Fibroblast of skin of left biceps (primary cell): ENCODE measurements at places on chromosomes 16 and 17.
A peak's percentile ranks its signal among the peaks of the same experiment; 100 is the strongest.

GRCh38 chr17:16215273-16215964, at the start of gene NCOR1:
TSS of gene NCOR1 (minus strand) at chr17:16215534. CDS start at chr17:16194569, 20,965 bp downstream.
- DNase-seq: peak; percentile 82

DNA sequence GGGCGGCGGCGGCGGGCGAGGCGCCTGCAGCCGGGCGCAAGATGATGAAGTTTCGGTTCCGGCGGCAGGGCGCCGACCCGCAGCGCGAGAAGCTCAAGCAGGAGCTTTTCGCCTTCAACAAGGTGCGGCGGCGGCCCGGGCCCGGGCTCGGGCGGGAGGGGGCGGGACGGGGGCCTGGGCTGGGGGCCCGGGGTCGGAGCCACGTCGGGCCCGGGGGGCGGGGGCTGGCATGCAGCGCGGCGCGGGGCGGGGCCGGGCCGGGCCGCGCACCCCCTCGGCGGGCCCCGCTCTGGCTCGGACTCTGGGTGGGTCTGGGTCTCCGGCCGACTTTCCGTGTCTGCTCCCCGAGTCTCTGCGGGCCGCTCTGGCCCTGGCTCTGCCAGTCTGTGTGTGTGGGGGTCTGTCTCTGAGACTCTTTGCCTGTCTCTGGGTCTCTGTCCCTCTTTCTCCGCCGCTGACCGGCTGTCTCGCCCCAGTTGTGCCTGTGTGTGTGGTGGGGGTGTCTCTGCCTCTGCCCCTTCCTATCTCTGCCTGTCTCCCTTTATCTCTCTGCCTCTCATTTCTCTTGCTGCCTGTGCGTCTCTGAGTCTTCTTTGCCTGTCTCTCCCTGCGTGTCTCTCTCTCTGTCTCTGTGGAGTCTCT, 328 bp downstream of the LLGL1 start:
- no peak for DNase-seq

DNA sequence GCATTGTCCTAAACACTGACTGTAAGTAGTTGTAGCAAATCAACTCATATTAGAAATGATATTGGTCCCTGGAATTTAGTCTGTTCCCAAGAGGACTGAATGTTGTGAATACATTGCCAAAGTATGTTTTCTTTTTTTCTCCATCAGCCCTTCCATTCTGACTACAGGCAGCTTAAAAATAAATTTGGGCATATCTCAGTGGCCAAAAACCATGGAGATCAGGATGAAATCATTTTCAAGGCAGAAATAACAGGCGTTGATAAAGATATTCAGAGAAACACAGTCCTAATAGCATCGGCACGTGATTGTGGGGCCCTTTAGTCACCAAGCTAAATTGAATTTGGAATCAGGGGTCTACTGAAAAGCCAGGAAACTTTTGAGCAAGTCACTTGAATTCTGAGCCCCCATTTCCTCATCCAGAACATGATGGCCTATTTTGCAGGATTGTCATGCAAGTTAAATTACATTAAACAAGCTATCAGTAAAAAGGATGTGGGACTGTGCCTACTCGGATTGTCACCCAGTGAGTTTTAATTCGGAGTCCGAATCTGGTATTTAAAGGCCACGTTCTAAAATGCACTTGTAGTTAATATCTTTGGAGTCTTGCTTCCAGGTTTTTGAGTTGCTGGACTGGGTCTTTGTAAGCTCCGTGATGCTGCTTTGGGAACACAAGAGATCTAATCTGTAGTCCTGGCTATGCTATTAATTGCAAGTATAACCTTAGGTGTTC, 17.1 kb downstream of the HLF start:
- no peak for DNase-seq

DNA sequence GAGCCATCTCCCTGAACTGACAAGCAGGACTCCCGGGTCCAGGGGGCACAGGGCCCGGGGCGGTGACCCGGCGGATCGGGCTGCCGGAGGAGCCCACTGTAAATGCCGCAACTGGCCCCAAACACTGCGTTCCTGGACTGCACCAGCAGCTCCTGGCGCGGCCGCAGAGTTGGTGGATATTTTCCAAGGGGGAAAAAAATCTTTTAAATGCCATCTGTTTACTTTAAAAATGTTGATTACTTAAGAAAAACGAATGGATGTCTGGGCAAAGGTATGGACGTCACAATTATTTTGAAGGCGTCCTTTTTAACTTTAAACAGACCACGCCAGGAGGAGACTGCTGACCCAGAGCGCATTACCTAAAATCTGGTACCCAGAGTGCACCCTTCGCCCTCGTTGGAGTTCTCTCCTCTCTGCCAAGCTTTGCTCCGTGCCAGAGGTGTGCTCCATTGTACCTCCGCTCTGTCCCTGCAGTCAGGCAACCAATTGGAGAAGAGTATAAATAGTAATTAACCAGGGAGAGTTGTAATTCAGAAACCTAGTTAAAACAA, 3.4 kb downstream of the HS3ST3B1 start:
- no peak for DNase-seq

DNA sequence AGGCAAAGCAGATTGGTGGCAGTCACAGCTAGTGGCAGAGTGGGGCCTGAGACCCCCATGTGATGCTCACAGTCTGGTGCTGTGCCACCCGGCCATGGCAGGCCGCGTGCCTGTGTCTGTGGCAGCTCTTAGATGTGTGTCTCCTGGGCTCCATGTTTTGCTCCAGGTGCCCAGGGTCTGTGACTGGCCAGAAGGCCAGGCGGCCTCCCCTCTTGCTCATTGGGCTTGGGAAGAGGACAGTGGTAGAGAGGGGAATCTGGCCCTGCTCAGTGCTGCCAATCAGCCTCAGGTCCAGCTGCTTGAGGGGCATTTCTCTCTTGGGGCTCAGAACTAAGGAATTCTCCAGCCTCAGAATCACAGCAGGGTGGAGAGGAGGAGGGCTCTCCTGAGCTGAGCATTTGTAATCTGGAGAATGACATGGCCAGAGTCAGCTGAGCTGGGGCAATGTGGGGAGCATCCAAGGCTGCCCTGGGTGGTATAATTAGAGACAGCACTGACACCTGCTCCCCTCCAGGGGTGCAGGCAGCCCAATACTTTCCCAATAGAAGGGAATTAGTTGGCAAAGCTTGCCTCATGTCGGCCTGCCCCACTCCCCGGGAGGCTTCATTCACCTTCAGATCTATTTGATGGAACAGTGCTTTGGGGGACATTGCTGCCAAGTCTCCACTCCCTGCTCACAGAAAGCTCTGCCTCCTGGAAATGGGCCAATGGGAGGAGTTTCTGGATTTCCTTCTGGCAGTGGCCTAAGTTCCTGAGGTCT, 2.7 kb upstream of the LASP1NB start:
- peak; percentile 49 for DNase-seq

DNA sequence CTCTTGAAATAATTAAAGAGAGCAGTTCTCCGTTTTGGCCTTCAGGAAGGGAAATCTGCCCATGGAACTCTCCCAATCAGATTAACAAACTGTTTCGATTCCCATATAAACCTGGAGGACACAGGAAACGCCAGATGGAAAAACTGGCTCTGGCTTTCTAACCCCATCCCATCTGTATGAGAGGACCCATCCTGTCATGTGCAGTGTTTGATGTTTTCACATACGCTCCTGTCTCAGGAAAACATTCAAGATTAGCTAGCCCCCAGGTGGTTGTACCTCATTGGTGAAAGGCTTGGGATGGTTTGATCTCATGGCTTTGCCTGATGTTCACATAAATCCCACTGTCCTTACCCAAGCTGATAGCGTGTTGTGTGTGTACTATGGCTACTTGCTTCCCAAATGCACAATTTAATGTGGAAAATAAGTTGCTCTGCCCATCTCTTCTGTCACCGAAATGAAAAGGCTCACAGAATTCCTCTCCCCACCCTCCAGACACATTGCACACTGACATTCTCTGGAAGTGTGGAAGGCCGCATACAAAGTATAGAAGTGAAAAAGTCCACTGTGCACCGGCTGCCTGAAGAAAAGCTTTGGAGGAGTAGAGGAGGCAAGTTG, 18.2 kb upstream of the ERN1 start:
- DNase-seq: no peak

DNA sequence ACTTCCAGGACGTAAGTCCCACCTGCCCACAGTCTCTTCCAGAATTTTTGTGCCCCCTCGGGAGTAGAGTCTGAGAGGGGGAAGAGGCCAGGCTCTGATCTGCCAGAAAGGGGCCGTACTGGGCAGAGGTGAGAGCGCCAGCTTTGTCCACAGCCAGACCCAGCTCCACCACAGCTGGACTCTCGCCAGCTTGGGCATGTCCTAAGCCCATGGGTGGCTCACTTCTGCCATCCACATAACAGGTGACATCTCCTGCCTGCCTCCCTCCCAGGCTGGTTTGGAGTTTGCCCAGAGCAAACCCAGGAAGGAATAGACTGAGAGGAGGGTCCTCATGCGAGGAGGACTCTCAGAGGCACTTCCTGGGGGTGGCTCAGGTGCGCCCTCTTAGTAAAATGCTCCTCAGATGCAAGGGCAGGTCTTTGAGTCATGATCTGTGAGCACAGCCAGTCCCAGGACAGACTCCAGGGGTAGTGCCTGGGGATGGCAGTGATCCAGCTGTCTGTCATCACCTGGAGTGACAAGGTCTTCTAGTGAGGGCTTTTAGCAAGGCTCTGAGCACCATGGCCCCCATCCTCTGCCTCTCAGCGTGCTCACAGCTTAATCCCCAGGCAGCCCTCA, 89.2 kb downstream of the AMFR start:
- no peak for DNase-seq

GRCh38 chr16:21626659-21627277, 25.6 kb downstream of the IGSF6 start:
- DNase-seq: peak; percentile 77

GRCh38 chr16:2966808-2967191, 2.3 kb upstream of the PAQR4 start:
- DNase-seq: no peak

DNA sequence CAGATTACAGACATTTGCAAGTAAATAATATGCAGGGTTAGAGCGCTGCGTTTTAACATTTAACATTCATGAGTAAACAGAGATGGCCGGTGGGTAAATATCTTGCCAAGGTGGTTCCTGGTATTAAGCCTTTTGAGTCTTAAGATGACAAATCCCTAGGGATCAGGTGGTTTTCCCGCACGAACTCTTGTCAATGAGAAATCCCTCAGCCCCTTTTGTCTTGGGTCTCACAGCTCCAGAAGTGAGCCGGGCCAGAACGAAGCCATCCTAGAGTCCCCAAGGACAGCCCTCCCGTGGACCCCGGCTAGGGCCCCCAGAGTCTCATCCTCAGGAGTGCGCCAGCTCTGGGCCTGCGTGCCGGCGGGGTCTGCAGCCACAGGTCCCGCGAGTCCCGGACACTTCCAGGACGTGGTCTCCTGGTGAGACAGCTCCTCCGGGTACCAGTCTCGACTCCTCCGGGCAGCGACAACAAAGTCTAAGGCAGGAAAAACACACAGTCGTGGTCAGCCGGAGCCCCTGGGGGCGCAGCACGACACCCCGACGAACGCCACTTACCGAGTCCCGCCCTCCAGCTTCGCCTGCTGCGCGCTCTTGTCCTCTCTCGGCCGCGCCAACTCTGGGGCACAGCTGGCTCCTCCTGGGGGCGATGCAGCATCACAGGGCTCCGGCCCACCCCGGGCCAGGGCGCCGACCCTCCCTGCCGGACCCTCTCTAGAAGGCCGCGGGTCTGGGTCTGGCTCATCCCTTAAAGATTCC, 13.3 kb downstream of the MIS12 start:
- no peak for DNase-seq

DNA sequence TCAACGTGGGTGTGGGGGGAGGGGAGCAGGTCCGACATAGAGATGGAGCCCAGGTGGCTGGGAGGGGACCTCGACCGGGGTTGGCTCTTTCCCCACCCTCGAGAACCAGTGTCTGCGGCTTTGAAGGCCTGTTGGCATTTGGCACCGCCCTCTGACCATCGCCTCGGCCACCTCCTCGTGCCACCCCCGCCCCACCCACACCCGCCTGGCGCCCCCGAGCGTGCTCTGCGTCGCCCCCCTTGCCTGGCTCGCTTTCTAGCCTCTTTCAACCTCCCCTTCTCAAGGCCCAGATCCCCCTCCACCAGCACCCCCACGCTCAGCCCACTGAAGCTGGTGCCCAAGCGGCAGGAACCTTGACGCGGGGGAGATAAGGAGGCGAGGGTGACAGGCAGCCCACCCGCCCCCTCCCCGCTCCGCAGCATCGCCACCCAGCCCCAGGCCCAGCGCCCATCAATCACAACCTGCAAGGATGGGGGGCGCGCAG, 619 bp downstream of the CACNB1 start:
- no peak for DNase-seq

GRCh38 chr17:81631482-81631881, 5.4 kb downstream of the NPLOC4 start:
- no peak for DNase-seq

- DNase-seq: no peak
These were observed 25.8 kb upstream of the STH start for GRCh38 chr17:45973099-45973780.

- DNase-seq: no peak
These were observed 540 bp downstream of the MFSD11 start for GRCh38 chr17:76738468-76738850.

- peak; percentile 41 for DNase-seq
These were observed 11.9 kb upstream of the SP6 start for GRCh38 chr17:47862621-47863440.

GRCh38 chr16:9603316-9603715, 511.9 kb downstream of the HAPSTR1 start:
- DNase-seq: no peak

DNA sequence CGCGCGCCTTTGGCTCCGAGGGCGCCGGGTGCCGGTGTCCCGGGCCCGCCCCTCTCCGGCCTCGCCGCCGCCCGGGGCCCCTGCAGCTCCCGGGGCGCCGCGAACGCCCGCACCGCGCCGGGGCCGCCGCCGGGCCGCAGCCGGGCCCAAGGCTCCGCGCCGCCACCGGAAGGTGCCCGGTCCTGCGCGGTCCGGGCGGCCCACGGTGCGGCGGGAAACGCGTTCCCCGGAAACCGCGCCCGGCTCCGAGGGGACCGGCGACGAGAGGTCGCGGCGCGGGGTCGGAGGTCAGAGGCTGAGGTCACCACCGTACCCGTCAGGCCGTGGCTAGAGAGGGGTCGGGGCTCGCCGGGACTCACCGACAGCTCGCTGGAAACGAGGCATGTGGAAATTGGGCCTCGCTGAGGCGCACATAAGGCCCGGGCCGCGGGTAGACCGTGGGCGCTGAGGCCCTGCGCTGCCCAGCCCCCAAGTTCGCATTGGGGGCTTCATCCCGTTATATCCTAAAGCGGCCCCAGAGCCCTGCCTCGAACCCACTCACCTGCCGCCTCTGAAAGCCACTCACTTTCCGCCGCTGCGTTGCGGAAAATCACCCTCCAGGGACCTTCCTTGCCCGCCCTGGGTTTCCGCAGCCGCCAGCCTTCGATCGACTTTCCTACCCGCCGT, at the start of gene DUS1L:
Gene DUS1L, minus strand, starts transcription at position 167 of the 666 bp plus-strand sequence. CDS start 745 bp downstream, outside the sequence.
- DNase-seq: peak; percentile 12
